ENCODE measurements at places on chromosomes 2 and 18.

- no peak for DNase-seq
These were observed 266.4 kb upstream of the DLGAP1 start for GRCh38 chr18:4721545-4721944.

- no peak for DNase-seq
These were observed 1.6 kb downstream of the CASP8 start for GRCh38 chr2:201261906-201262305.

DNA sequence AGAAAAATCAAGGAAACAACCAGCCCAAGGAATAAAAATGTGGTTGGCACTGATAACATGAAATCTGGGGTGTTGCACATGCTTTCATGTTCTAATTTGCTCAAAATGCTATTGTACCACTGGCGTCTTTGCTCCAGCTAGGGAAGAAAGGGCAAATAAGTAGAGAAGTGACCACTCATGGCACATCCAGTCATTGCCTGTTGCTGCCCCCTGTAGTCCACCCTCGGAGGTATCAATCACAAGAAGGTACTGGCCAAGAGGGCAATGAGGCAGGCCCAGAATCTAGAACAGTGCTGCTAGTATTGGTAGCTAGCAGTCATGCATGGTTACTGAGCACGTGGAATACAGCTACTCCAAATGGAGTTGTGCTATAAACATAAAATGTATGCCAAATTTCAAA lies 213.4 kb downstream of the CDCA7 start:
- DNase-seq = no peak

- no peak for DNase-seq
These were observed 26.1 kb downstream of the ITGB1BP1 start for GRCh38 chr2:9397201-9397600.

GRCh38 chr2:26670931-26671460 lies 21.5 kb upstream of the KCNK3 start:
- no peak for DNase-seq

DNA sequence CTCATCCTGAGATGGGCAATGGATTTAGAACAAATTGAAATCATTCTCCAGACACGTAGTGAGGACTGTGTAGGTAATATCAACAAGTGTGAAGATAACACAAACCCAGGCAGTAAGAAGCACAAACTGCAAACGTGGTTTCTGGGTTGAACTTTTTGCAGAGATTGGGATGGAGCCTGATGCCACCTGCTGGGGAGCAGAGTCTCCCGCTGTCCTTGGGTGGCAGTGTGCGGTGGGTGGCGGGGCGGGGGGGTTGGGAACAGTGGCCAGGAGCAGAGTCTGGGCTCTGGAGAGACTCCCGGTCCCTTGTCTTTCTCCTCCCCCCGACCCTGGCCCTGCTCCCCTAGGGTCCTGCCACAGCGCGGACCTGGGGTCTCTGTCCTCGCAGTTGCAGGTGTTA lies 19.5 kb downstream of the TRAF3IP1 start:
- DNase-seq = no peak

DNA sequence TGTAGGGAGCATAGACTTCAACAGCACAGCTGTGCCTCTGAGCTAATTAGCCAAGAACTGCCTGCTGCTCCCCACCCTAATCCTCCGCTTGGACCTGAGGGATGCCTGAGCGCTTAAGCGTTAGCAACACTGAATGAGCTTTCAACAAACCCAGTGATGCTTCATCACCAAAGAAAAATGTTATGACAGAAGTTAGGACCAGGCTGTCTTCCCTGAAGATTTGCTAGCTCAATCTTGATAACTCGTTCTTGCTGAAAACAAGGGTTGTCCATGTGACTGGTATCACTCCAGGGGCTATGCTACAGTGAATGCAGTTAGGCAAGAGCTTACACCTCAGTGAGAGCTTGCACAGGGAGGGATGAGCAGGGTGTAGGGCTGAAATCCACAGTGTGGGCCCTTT lies 190.7 kb upstream of the SIX2 start:
- DNase-seq = no peak

DNA sequence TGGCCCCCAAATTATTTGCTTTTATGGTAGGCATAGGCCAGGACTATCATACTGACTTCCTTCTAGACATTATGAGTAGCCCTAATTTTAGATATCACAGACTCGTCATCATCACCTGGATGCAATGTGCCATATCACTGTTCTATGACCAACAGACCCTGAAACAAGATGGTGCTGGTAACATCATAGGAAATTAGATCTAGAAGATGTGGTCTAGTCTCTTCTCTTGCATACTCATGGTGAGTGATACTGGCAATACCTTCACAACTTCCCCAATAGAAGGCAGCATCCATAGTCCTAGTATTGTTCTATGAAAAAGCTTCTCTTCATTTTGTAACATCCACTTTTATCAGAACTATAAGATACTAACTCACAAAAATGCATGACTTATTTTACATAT lies 116.3 kb upstream of the ITGA4 start:
- DNase-seq = no peak

Measured in T1000 (cell line).